ENCODE measurements at places on chromosomes 7 and 10.

GRCh38 chr7:34153656-34154270 is 248.4 kb downstream of the BMPER start:
- DNase-seq = no peak

GRCh38 chr10:21525367-21526187 is at the start of gene SKIDA1:
TSS of gene SKIDA1 (minus strand) at chr10:21525682. CDS start at chr10:21517822, 7,860 bp downstream.
- DNase-seq = peak; percentile 66

- no peak for DNase-seq
Observed at GRCh38 chr10:42996588-42996987, 80.3 kb upstream of the RET start.

DNA sequence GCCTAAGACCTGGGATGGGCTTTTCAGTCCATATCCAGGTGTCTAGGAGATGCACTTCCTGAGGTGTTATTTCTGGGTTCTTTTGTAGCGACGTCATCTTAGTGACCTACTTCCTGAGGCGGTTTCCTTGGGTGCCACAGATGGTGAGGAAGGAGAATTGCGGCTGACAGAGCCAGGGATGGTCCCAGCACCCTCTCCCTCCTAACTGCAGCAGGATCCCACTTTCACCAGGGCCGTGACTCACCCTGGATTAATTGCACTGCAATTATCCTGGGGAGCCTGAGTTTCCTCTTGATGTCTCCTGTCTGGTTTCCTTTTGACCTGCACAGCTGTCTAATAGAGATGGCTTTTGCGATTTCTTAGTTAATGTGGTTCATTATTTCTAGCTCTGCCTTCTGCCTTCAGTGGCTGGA is 271.7 kb downstream of the TCF7L2 start:
- DNase-seq = no peak

- no peak for DNase-seq
Observed at GRCh38 chr10:6624392-6624791, 44.3 kb upstream of the PRKCQ start.

DNA sequence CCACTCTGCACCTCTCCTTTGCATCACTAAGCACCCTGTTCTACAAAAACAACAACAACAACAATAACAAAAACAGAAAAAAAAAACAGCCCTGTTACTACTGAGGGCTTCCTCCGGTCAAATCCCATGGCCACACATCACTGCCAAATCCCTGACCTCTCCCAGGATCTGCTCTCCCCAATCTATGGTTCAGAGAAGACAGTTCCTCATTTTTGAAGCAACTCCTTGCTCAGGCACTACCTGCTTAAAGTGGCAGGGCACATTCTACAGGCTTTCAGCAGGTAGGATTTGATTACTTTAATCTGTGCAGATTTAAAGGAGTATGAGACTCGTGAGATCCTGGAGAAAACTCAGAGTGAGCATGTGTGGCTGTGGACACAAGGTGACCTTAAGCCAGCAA is 46.9 kb downstream of the PIK3CG start:
- DNase-seq = no peak

DNA sequence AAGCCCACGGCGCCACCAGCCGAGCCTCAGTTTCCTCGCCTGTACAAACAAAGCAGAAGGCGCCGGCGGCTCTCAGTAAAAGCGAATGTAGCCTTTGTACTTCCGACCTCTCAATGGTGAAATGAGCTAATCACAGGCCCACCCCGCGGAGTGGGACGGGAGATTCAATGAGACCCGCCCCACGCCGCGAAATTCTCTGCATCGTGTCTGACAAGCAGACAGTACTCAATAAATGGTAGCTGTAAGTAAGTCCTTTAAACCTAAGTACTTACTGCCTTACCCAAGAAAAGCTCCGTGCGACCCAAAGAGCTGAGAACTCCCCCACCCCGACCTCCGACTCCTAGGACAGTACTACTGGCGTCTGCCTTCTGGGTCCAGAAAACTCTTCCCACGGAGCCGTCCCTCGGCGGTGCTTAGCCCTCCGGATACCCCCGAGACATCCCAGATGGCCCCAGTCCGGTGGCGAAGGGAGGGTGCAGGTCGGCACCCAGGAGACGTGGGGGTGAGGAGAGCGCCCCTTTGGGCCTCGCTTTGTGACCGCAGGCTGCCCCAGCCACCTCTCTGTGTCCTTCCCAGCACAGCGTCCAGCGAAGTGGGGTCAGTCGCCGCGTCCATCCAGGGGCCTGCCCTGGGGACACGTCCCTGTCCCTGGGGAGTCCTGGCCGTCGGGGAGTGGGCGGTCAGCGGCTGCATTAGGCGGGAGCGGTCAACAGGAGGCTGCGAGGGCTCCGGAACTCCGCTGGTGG is 972 bp upstream of the CXCL12 start:
- DNase-seq = no peak

- DNase-seq = no peak
Observed at GRCh38 chr7:44267719-44268421, 57.5 kb downstream of the CAMK2B start.

DNA sequence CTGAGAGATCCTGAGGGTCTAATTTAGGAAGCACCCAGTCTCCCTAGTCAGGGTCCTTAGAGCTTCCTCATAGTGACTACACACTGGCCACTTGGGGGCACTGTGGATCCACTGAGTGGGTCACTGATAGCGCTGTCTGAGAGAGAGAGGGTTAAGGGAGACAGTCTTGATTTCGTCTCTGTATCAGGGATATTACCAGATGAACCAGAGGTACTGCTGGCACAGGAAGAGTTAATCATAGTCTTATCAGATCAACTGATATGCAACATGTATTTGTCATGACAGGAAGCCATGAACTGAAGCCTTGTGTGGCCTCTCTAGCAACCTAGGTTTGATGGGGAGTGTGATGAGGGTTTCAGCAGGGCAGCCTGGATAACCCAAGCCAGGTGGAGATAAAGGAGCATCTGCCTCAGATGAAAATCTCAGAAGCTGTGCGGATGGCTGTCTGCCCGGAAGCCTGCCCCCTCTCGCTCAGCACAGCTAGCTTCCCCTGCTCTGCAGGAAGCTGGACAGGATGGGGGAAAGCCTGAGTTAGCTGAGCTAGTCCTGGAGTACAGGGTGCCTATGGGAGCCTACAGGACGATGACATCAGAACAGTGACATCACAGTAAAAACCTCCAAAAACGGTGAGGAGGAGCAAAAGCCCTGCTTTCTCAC is 214.0 kb upstream of the PRSS1 start:
- peak; percentile 78 for DNase-seq

- DNase-seq = no peak
Observed at GRCh38 chr7:120949998-120950538, 509 bp upstream of the ING3 start.

- DNase-seq = no peak
Observed at GRCh38 chr10:77872947-77873535, 53.5 kb downstream of the DLG5 start.

GRCh38 chr10:34260904-34261303 is 554.2 kb downstream of the PARD3 start:
- no peak for DNase-seq

DNA sequence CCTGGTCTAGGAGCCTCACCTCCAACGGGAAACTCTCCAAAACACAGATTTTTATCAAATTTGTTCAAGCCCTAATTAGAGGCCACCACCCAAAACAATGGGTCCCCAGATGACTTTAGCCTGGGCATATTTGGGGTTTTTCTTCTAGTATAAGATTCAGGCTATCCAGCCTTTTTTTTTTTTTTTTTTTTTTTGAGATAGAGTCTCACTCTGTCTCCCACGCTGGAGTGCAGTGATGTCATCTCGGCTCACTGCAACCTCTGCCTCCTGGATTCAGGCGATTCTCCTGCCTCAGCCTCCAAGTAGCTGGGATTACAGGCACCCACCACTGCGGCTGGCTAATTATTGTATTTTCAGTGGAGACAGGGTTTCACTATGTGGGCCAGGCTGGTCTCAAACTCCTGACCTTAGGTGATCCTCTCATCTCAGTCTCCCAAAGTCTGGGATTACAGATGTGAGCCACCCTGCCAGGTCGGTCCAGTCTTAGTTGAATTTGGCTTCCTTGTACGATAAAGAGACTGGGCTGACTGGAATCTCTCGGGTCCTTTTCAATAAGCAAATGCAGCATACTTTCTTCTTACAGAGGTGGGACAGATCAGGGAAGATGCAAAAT is 91.4 kb upstream of the KLF6 start:
- DNase-seq = no peak

GRCh38 chr10:72692994-72693781 is 1.2 kb downstream of the MCU start:
- DNase-seq = peak; percentile 19

GRCh38 chr10:77478247-77478961 is 159.2 kb downstream of the KCNMA1 start:
- no peak for DNase-seq

DNA sequence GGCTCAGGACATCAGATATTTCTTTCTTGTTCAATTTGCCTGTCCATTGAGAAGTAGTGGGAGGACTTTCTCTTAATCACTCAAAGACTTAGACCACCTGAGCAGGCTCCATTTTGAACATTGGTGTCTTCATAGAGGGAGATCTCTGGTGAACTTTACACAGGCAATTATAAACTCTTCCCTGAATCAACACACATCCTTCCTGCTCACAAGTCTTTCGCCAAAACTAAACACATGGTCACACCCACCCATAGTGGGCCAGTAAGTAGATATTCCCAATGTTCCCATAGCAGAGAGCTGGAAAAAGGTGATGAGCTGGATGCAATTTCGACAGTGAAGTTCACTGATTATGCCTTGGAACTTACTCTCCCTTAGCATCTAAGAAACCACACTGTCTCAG is 8.2 kb upstream of the MACC1 start:
- no peak for DNase-seq

GRCh38 chr7:147145194-147145593 is 1028.6 kb downstream of the CNTNAP2 start:
- DNase-seq = no peak

- no peak for DNase-seq
Observed at GRCh38 chr7:123745437-123745836, 3.4 kb downstream of the WASL start.

- DNase-seq = peak; percentile 8
Observed at GRCh38 chr7:128322040-128322643, 21.6 kb downstream of the RBM28 start.

DNA sequence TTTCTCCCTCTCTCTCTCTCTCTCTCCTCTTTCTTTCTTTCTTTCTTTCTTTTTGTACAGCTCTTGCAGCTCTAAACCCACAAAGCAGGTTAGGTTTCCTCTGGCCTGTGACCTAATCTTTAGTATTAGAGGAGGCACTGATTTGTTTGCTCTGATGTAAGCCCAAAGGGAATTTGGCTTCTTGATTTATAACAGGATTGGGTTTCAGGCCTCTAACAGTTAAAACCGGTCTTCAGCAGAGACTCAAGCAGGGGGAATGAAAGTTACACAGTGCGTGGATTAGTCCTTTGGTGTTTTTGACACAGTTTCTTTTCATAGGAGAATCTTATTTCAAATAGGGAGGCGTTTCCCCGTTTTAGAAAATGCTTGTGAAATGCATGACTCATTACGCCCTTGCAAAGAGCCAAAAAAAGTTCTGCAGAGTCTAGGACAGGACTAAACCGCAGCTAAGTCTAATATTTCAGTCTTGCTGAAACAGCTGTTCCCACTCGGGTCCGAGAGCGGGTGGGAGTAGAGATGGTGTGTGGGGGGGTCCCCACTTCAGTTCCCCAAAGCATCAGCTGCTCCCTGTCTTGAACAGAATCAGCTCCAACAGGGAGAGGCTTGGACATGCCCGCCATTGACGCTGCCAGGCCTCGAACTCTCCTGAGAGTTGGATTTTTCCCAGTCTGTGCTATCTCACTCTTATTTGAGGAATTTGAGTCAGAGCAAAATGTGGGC is 296.5 kb upstream of the PITRM1 start:
- no peak for DNase-seq

- DNase-seq = no peak
Observed at GRCh38 chr7:100360135-100360854, 2.4 kb downstream of the PILRB start.

- DNase-seq = no peak
Observed at GRCh38 chr7:99012722-99013121, 131.2 kb downstream of the SMURF1 start.

DNA sequence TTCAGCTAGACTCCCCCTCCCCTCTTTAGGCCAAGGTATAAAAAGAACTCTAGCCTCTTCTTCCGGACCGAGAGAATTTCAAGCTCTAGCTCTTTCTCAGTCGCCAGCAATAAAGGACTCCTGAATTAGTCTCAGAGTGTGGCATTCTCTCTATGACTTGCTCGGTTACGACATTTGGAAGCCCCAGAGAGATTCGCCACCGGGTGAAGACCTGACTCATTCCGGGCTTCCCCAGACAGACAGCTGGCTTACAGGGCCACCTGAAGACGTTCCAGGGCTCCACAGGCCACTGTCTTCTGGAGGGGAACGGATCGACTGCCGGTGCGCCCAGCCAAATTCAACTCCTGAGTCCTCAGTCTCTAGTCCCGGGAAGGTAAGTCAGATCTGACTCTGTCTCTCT is at the start of gene AKR1B15:
Gene AKR1B15 (plus strand): TSS at position 234 of the 400 bp plus-strand sequence. CDS start 15,510 bp downstream, outside the sequence.
- DNase-seq = no peak

DNA sequence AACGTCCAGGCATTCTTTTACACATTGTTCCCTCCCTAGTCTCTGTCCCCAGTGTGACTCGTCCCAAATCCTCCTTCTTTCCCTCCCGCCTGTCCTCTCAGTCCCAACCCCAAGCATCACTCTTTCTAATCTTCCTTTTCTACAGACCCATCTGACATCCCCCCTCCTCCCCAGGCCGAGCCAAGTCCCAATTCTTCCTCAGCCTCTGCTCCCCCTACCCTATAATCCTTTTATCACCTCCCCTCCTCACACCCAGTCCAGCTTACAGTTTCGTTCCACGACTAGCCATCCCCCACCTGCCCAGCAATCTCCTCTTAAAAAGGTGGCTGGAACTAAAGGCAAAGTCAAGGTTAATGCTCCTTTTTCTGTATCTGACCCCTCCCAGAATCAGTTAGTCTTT is 95.1 kb downstream of the MACC1 start:
- DNase-seq = no peak

DNA sequence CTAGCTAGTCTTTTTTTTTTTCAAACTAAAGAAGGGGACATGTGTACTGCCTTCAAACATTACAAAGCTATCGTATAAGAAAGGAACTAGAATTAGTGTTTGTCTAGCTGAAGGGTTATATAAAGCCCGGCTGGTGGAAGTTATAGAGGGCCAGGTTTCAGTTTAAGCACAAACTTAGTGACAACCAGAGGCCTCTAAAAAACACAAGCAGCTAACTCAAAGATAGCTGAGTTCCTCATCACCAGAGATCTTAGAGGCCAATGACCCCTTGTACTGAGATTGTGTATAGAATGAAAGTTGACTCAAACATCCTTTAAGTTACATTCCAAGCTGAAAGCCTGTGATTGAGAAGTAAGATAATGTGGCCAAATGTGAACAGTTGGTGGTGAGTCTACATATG is 28.1 kb upstream of the SGMS1 start:
- no peak for DNase-seq

DNA sequence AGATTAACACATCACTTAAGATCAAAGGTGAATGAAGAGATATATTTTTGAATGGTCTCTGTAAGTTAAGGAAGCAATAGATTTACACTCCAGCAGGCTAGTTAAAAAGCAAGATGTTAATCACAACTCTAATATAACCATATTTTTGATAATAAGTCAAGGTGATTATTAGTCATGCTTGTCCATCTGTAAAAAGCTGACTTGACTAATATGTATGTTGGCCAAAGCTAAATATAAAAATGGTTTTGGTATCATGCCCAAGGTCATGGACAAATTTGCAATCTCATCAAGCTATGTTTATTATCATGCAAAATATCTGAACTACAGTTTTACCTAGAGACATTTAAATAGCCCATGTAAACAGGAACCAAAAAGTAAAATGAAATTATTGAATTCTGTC is 102.6 kb upstream of the CSTF2T start:
- DNase-seq = no peak
